Motor neuron (in vitro differentiated cells): ENCODE measurements at places on chromosomes 13 and 19.

DNA sequence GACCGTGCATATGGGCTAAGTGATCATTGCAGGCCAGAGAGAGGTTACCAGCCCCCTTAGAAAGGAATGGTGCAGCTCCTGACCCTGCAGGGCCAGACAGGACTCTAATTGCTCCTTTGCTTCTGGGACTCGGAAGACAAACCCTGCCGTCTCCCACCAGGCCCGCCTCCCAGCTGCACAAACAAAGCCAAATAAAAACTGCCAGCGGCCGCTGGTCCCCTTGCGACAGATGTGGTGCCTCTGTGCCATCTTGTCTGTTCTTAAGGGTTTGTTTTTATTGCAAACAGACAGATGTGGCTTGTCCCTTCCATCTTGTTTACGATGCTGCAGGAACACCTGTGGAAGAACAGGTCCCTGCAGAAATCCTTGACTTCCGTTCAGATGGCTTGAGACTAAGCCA lies 434.4 kb upstream of the TSHZ3 start:
- ATAC-seq = no peak

DNA sequence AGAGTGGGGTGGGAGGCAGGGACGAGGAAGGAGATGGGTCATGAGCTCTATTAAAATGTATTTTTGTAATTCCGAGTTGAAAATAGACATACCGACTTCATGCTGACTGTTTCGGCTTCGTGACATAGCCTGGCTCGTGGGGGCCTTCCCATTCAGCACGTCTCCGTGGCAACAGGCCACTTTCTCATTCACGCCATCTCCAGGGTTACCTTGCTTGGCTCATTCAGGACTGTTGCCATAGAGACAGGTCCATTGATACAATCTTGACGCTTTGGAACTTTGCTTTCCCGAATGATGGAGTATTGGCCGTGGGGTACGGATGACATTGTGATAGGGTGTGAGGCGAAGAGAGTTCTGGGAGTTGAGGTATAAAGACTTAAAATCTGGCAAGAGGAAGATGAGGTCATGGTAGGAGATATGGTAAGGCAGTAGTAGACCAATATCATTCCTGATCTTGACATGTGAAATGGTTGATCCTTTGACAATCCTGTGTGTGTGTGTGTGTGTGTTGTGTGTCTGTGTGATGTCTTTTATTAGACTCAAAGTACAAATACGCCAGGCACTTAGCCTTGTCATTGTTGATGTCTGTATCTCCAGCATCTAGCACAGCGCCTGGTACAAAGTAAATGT lies 97.3 kb downstream of the CACNA1A start:
- peak; percentile 88 for ATAC-seq

- ATAC-seq = no peak
Observed at GRCh38 chr19:2326699-2327360, 1.6 kb downstream of the LSM7 start.

GRCh38 chr19:18046059-18046718 lies 38.2 kb downstream of the ARRDC2 start:
- ATAC-seq = peak; percentile 69

DNA sequence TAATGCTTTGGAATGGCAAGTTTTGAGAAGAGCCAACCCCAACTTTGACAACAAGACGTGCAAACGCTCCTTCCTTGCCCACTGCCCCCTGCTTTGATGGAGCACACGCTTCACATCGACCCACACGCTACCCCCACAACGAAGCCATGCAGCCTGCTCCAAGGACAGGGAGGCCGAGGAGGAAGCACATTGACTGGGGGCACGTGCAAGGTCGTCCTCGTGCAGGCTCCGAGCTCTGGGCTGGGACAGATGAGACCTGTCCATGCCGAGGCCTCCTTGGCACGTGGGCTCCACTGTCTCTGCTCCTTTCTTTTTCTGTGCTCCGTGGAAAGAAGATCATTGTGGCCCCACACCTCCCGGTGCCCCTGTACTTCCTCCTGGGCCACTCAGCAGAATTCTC lies 309.0 kb downstream of the TEX29 start:
- ATAC-seq = no peak
